Neural crest cell (in vitro differentiated cells): ENCODE measurements at places on chromosomes 7 and 10. TPM values are rescaled to one million over a fixed set of nuclear protein-coding genes. Genes with fewer than 3 reads are reported as not detected.

GRCh38 chr7:15678653-15679052 is 7.8 kb downstream of the MEOX2 start:
- no peak for DNase-seq

DNA sequence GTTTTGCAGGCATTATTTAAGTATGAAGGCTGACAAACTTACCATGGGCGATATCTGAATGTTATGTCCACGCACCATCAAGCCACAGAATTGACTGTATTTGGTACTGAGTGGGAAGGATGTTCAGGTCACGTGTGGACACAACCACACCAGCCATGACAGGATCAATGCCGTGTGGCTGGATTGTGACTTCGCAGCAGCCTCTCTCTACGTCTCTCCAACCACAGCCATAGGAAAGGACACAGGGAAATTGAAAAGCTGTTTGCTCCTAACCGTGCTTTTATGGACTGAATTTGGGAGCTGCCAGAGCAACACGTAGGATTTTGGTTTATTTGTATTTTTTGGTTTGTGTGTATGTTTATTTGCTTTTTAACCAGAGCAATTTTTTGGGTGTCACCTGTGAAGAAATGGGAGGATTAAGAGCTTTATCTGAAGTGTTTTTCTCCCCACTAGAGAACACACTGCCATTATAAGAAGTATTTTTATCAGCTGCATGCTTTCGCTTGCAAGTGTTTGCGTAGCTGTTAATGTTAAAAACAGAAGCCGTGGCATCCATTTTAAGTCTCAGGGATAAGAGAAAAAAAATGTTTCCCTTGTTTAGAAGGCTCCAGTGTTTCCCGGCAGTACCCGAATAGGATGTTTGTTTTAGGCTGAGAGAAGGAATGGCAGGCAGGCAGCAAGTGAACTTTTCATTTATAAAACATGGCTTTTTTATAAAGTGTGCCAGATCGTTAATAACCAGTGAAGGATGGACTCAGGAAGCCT is 401.1 kb upstream of the NFE2L3 start:
- no peak for DNase-seq

Gene TMEM229A
- 10.3 and 10.9 TPM in 2 replicates for total RNA-seq

DNA sequence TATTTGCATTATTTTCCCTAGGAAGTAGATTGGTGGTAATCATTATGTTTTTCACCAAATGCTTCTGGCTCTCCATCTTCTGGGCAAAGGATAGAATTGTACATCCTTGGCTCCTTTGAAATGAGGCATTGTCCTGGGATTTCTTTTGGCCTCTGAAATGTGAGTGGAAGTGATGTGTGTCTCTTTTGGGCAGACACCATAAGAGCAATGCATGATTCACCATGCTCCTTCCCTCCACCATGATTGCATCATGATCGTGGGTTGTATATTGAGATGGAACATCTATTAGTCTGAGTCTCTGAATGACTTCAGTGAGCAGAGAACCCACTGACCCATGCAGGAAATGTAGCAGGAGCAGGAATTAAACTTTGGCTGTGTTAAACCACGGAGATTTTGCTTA is 49.2 kb downstream of the ADRA2A start:
- DNase-seq = no peak

GRCh38 chr10:91317541-91317940 is 92.6 kb upstream of the HECTD2 start:
- no peak for DNase-seq

DNA sequence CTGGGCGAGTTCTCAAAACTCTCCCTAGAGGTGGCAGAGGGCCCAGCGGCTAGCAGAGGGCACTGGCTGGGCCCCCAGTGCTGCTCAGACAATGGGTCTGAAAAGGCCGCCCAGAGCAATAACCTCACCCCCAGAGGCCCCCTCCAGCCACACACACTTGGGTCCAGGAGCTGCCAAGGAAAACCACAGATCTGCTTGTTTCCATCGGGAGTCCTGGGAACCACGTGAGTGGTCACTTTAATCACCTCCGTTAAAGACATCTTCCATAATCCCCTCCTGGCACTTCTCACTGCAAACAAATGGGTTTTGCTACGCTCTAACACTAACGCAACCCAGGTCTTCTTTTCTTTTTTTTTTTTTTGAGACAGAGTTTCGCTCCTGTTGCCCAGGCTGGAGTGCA is 30.0 kb downstream of the NUDT1 start:
- DNase-seq = no peak
